T-helper 1 cell (primary cell): ENCODE measurements at places on chromosomes 11 and 22.

DNA sequence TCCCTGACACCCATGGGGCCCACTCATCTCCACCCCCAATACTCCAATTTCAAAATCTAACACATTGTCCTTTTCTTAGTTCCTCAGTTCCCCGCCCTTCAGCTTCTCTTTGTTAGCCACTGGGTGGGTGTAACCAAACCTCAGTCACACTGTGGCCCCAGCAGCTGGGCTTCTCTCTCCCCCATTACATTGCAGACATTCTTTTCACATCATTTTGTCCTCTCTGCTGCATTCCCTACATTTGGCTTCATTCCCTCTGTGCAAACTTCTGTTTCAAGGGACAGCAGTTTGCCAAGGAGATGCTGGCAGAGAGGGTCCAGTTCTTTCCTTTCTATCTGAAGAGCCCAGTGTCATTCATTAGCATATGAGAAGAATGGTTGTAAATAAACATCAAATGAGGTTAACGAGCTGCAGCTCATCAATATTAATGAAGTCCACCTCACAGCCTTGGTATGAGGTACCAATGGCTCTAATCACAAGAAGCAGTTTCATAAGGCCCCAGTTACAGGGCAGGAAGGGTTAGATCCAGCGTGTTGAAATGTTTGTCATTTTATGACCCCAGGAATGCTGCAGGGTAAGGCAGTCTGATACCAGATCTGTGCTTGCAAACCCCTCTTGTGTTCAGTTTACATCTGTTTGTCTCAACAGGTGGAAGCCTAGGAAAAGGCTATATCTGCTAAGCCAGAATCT, 72.3 kb downstream of the ARFGAP2 start:
- DNase-seq: no peak

DNA sequence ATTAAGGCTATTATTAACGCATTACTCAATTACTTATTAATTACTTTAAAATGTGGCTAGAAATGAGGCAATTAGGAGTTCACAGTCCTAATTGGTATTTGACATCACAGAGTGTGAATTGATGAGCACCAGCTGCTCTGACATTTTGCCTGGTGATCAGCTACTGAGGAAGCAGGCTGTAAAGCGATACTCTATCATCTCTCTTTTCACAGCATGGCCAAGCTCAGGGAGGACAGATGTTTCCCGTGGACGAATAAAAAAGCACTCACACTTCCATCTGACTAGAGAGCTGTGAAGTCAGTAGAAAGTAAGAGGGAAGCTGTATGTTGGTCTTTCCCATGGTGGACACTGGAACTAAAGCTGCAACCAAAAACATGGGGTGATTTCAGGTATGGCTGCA, 29.1 kb upstream of the SYT9 start:
- no peak for DNase-seq

DNA sequence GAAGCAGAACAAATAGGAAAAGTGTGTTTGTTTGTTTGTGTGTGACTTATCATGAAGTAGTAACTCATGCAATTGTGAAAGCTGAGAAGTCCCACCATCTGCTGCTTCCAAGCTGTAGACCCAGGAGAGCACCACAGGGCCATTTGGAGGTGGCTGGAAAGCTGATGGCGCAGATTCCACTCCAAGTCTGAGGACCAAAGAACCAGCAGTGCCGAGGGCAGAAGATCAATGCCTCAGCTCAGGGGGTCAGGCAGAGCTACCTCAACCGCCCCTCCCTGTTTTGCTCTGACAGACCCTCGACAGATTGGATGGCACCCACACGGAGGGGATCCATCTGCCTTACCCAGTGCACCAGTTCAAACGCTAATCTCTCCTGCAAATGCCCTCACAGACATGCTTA, 896.2 kb downstream of the BRD1 start:
- no peak for DNase-seq

DNA sequence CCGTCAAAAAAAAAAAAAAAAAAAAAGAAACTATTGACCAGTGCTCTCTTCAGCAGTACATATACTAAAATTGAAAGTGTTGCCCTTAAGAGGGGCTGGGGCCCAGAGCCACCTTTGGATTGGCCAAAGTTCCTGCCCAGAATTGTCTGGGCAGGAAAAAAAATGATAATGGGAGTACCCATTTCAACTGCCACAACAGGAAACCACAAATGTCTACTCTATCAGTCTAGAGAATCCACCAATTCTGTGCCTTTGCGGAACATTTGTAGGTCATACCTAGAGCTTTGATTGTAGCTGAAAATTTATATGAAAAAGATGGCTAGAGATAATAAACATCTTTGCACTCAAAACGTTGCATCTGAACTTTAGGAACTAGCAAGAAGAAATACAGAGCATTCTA, 69.4 kb downstream of the FAM76B start:
- DNase-seq: no peak

GRCh38 chr22:30420347-30421125, 5.0 kb upstream of the MTFP1 start:
- no peak for DNase-seq

- DNase-seq: no peak
Observed at GRCh38 chr11:77130763-77131513, 2.9 kb downstream of the MYO7A start.

GRCh38 chr11:47359162-47359561, 6.7 kb upstream of the MYBPC3 start:
- DNase-seq: no peak

- no peak for DNase-seq
Observed at GRCh38 chr11:115996808-115997188, 492.6 kb upstream of the CADM1 start.

- DNase-seq: no peak
Observed at GRCh38 chr11:34451053-34451452, 12.3 kb downstream of the CAT start.

DNA sequence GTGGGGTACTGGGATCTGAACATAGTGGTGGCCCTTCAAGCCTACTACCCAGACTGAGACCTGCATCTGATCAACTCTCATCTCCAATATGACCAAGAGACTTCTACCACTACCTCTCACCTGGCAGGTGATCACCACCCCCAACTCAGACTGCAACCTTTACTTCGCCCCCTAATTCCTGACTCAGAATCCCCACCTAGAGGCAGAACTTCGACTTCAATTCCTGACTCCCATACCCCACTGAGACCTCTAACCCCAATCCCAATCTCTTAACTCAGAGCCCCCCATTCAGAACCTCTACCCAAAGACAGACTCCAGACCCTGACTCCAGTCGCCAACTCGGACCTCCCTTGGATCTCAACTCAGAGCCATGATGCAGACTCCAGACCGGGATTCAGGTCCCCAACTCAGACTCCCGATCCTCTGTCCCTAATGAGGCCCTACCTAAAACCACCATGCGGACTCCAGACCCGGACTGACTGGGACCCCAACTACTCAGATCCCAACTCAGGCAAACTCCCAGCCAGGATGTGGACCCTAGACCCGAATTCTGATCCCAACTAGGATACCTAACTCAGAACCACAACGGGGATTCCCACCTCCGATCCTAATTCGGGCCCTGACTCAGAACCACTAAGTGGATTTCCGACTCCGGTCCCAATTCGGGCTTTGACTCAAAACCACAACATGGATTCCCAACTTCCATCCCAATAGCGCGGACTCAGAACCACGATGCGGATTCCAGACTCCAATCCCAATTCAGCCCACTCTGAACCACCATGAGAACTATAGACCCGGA, 1.2 kb downstream of the KCNQ1OT1 start:
- DNase-seq: no peak

- no peak for DNase-seq
Observed at GRCh38 chr11:15095736-15096228, 18.9 kb upstream of the INSC start.

DNA sequence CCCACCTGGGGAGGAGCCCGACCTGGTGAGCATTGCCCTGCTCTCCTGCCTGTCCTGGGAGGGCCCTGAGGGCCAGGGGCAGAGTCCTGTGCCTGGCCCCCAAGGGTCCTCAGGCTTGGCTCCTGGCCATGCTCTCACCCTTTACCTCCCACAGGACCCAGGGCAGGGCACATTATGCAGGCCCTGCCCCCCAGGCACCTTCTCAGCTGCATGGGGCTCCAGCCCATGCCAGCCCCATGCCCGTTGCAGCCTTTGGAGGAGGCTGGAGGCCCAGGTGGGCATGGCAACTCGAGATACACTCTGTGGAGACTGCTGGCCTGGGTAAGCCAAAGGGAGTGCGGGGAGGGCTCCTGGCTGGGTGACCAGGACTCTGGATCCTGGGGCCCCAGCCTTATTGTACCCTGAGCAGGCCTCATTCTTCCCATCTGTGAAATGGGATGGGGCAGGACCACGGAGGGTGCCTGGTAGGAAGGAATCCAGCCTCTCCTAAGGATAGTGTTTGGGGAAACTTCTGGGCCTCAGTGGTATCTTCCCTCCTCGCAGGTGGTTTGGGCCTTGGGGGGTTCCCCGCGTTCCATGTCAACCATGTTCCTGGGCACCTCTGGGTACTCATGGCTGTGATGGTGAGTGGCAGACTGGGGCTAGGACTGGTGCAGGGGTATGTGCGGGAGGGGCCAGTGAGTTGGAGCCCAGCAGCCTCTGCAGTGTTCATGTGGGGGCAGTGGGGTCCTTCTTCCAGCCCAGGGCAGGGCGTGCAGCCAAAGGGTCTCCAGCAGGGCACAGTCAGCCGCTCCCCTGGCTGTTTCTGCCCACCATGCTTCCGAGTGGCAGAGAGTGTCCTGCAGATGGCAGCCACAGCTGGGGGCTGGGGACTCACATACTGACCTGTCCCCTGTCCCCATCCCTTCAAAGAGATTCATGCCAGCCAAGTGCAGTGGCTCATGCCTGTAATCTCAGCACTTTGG, 14.7 kb downstream of the RELT start:
- no peak for DNase-seq
